NCI-H774 (cell line): ENCODE measurements at places on chromosomes 13 and 19.

DNA sequence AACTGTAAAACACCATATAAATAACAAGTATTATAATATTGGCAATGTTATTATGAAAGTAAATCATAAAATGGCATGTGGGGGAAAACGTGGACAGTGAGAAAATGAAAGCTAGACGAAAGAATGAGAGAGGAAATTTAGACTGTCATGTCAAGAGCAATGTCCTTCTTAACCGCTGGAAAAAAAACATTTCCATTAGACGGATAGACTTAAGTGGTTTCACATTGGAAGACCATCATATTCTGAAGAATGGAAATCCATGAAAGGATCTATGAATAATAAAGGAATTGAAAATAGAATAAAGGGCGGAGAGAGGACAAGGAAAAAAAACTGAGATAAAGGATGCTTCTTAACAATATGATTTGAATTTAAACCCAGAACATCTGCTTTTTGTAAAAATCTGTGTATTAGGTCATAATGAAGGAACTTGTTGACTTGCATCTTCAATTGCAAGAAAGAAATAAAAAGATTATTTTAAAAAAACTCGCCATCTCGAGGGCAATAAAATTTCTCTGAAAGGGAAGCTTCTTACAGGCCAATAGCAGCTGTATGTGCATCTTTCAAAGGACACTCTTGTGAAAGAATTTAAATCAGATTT lies 90.6 kb downstream of the SPRY2 start:
- no peak for DNase-seq

DNA sequence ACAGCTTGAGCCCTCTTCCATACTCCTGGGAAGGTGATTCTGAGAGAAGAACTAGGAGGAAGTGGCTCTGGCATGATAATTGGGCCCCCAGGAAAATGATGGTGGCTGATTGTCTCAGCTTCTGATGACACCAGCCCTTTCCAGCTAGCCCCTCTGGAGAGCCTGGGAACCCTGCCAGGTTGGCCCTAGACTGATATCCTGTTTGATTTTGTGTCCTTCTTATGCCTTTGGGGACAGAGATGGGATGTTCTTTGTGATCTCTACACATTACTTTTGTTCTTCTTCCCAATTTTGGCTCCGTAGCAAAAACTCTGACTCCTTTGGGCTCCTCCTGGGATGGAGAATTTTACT lies 39.7 kb downstream of the ERICH6B start:
- no peak for DNase-seq

GRCh38 chr13:44769686-44770085 lies 193.6 kb upstream of the TSC22D1 start:
- no peak for DNase-seq

DNA sequence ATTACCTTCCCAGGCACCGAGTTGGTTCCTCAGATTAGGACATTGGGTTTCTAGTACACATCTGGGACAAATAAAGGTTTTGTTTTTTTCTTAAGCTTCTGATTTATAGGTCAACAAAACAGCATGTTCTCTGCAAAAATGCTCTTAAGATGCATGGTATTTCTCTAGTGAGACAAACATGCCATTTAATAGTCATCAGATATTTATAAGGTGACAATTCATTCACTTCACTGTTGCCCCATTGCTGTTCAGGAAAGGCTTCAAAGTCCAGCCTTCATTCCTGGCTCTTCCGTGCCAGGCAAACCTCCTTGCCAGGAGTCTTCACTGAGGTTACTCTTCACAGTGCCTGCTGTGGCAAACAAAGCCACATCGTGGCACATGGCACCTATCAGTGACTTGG lies 156.3 kb upstream of the FNDC3A start:
- no peak for DNase-seq

- DNase-seq, result no peak
Observed at GRCh38 chr19:14361824-14362223, 19.4 kb upstream of the ADGRE5 start.

DNA sequence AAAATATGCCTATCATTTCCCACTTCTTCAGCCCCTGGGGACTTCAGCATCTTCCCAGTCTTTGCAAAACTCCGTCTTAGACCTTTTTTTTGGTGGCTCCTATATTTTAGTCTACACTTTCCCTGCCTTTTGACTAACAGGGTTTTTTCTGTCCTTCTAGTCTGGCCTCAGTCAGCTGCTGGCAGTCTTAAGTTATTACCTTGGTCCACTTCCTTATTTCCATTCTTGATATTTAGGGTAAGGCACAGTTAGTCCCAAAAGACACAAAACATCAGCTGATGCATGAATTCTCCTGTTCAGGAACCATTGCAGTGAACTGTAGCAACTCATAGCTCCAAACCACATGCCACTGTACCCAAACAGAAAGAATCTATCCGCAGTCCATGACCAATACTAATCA lies 234.6 kb upstream of the RFC3 start:
- no peak for DNase-seq

GRCh38 chr19:31340042-31341025 lies 8.9 kb downstream of the TSHZ3 start:
- no peak for DNase-seq

- no peak for DNase-seq
Observed at GRCh38 chr13:31631071-31631470, 108.3 kb upstream of the RXFP2 start.

DNA sequence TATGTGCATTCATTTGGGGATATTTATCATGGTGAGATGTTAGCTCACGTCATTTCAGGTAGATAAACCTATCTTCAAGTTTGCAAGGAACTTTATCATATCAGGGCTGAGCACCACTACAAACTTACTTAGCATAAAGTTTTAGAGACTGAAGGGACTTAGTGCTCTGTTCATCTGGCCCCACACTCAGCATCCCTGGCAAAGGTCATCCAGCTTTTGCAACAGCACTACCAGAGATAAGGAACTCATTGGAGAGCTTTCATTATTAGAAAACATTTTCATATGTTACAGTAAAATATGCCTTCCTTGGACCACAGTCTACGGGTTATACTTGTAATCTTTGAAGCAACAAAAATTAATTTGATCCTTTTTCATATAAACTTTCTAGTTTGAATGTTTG lies 263.4 kb downstream of the POU4F1 start:
- DNase-seq, result no peak

DNA sequence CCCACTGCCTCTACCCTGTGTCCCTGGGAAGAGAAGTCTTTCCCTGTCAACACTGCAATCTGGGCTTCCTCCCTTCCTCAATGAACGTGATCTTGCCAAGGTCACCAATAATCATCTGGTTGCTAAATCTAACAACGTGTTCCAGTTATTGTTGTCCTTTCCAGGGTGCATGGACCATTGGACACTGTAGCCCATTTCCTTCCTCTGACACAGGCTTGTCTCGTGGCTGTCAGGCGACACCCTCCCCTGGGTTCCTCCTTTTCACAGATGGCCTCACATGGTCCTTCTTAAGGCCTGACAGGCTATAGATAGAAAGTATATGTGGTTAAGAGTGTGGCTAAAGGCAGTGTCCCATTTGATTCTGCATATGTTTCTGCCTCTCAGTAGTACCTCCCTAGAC lies 67.7 kb upstream of the STARD13 start:
- DNase-seq, result no peak

DNA sequence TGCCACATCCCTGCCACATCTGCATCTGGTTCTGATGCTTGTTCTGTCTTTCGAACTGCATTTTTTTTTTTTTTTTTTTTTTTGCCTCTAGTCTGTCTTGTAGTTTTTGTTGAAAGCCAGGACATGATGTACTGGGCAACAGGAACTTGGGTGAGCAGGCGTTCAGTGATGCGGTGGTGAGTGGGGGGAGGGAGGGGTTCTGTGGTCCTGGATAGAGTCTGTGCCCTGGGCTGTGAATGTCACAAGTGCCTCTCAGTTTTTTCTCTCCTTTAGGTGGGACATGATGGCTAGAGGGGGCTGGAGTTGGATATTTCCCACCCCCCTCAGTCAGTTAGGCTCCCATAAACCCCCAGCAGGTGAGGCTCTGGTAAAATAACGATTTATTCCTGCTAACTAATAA lies 3.5 kb downstream of the CEACAM4 start:
- no peak for DNase-seq

DNA sequence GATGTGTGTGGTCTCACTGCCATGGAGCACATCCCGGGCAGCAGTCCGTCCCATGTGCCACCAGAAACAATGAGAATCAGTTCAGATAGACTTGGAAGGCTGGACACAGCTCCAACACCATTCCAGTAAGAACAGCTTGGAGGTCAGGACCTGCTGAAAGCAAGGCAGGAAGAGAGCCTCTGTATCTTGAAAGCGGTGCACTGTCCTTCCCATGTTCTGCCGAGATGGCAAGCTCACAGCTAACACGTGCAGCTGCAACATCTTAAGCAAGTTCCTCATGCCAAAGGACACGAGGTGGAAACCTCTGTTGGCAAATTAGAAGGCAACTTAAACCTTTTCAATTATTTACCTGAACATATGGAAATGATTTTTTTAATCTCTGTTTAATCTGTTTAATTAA lies 175.4 kb downstream of the DLEU7 start:
- no peak for DNase-seq

DNA sequence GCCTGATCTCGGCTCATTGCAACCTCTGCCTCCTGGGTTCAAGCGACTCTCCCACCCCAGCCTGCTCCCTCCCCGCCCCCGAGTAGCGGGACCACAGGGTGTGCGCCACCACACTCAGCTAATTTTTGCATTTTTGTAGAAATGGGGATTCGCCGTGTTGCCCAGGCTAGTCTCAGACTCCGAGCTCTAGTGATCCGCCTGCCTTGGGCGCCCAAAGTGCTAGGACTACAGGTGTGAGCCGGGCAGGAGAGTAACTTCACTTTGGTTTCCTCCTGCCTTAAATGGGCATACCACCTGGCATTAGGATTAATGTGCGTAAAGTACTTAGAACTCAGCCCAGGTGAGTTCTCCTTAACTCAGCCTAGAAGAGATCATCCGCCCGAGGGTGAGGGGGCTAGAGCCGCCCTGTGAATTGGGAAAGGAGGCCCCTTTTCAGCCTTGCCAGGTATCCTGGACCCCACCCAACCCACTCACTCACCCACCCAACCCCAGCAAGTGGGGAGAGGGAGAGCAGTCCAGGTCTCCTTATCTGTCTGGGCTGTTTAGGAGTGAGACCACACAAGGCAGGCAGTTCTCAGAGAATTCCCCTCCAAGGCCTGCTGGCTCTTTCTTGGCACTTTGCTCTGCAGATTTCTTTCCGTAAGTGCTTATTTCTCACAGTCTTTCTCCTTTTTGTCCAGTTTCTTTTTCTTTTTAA lies 1.2 kb upstream of the ZFP36 start:
- DNase-seq, result no peak

DNA sequence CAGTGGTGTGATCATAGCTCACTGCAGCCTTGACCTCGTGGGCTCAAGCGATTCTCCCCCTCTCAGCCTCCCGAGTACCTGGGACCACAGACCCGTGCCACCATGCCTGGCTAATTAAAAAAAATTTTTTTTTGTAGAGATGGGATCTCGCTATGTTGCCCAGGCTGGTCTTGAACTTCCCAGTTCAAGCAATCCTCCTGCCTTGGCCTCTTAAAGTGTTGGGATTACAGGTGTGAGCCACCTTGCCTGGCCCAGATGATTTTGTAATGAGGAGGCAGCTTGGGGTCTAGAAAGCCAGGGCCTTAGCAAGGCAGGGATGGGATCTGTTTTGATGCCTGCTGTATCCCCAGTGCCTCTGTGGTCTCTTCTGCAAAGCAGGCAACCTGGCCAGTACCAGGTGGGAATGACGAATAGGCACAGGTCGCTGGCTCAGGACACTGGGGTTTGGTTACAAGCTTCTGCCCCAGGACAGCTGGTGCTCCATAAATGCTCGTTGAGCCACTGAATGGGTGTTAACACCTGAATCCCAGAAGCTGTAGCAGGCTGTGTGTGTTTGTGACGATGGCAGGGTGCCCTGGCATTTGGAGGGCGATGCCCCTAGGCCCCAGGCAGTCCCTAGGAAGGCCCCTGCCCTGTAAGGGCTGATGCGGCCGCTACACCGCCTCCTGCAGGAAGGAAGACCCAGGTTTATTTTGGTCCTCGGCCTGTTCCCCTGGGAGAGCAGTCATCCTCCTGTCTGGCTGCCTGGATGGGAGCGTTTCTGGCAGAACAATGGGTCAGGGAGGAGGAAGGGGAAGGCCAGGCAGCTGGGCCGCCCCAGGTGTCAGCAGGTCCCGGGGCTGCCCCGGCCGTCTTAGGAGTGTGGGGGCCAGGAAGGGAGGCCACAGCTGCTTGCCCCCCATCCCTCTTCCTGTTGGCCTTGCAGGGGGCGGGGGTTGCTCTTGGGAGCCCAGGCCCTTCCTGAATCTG lies 8.6 kb downstream of the TNFAIP8L1 start:
- DNase-seq, result no peak

- DNase-seq, result no peak
Observed at GRCh38 chr13:40377783-40378182, 288.7 kb downstream of the FOXO1 start.

GRCh38 chr13:30169442-30169841 lies 137.9 kb downstream of the KATNAL1 start:
- DNase-seq, result no peak

DNA sequence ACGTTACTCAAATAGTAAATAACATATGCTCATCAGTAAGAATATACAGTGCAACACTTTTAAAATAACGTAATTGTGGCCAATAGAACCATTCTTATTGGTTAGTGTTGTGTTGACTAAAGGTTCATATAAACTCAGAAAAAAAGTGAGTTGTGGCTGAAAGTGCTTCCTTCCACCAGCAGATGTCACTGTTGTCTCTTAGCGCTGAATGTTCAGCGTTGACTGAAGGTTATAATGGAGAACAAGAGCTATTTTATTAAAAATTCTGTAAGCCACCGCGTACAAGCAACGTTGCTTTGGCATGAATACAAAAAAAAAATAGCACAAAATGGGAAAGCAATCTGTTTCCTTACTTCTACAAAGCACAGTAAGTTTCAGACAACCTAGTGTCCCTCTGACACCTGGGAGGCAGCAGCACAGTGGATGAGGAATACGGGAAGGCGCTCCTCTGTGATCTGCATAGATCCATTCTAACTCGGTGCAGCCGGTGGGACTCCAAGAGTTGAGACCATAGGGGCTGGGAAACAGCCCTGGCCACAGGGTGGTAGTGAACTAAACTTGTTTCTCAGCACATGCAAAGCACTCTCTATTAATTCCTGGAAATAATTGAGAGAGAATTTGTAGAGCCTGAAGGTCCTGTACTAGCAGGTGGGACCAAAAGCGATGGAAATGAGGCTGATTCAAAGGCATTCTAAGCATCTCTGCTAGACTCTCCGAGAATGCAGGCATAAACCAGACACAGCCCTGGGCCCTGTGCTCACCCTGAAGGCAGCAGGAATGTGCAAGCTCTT lies 23.9 kb upstream of the OXGR1 start:
- peak; percentile 32 for DNase-seq

- DNase-seq, result no peak
Observed at GRCh38 chr13:102399791-102400674, 1.8 kb downstream of the FGF14 start.

DNA sequence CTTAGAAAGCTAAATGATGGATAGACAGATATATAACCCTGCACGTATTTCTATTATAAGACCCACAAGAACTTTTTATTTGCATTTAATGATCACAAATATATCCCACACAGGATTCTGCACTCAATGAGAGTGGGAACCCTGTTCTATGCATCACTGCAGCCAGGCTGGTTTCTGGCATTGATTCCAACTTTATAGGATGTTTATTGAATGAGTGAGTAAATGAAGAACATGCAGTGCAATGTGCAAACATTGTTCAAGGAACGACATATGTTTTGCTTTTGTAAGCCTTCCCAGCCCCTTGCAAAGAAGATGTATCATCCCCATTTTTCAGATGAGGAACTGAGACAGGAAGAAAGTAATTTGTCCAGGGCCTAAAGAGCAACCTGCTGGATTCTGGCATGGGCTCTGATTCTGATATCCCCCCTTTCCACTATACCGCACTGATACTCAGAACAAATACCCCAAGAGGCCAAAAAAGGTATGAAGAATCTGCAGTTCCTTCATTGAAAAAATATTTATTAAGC lies 246.3 kb downstream of the LACC1 start:
- no peak for DNase-seq

- no peak for DNase-seq
Observed at GRCh38 chr19:5949792-5950305, 28.1 kb downstream of the RANBP3 start.
